ENCODE measurements at places on chromosomes 6 and 20.

- DNase-seq: no peak
Measured at GRCh38 chr20:50724851-50725723, 6.3 kb upstream of the PARD6B start.

DNA sequence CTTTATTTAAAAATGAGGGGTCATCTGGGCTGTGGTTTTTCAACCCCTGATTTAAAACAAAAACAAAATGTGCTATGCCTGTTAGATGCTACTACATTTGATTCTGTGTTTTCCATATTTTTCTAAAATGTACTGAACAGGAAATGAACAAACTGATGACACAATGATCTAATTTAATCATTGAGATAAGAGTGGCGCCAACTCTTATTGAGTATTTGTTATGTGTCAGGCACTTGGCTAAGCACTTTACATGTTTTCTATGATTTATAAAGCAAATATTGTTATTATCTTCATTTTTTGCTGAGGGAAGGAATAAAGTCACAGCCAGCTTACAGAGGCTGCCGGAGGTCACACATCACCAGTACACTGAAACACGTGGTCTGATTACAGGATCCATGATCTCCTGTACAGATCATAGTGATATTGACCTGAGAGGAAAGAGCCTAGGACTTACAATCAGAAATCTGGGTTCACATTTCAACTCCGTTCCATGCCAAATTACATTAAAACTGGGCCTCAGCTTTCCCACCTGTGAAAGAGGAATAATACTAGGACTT is 166.7 kb downstream of the ESR1 start:
- no peak for DNase-seq

GRCh38 chr6:44833248-44833647 is 445.7 kb downstream of the CDC5L start:
- DNase-seq: no peak

DNA sequence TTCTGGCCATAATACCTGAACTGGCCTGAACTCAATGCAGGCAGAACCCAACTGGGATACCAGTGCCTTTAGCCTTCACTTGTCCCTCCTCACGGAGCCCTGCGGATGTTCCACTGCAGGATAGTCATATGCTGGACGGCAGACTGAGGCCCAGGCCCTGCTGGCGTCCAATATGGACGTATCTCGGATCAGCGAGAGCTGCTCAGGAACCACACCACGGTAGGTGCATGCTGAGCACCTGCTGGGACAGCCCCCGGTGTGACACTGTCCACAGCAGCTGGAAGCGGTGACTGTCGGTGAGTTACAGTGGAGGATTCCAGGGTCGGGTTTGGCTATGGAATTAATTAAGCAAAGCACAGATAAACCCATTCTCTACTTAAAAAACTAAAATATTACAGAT is 48.7 kb downstream of the PSMG4 start:
- no peak for DNase-seq

- no peak for DNase-seq
Measured at GRCh38 chr6:45272626-45273025, 55.5 kb upstream of the RUNX2 start.

GRCh38 chr6:110421749-110422443 is 6.5 kb upstream of the DDO start:
- DNase-seq: no peak

GRCh38 chr6:66568271-66568670 is 861.2 kb upstream of the EYS start:
- DNase-seq: no peak

DNA sequence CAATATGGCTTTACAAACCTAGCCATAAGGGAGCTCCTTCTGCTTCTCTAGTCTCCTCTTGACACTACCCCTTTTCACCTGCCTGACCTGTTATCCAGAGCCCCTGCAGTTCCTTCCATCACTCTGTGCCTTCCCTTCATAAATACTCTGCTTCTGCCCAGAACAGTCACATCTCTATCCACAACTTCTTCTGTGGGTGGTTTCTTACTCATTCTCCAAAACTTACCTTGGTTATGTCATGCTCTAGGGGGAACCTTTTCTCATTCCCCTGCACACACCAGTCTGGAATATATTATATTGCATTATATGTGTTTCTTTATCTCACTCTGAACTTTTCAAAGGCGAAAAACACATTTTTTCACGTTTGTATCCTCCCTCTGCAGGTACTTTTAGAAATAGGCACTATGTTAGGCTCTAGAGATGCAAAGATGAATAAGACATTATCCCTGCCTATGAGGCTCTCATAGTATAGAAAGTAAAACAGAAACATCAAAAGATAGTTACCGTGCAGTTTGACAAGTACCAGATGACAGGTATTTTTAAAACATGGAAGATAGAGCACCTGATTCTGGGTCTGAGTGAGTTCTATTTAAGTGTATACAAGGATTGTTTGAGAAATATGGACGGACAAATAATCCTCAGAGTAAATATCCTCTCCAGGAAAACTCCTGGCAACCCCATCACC is 51.5 kb downstream of the AIG1 start:
- no peak for DNase-seq

DNA sequence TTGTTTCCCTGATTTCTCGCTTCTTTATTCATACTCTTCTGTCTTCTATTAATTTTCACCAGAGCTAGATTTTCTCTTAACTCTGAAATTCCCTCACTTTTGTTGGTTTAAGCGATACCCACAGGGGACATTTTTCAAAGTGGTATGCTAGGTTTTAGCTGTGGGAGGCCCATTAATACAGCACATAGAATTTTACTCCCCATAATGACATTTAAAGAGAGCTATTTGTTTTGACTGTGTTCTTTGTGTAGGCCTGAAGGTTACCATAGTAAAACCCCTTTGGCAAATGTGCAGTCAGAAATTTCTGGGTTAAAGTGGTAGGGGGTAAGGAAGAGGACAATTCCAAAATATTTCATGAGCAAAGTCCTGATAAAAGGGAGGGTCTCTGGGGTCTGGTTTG is 721.1 kb upstream of the CITED2 start:
- DNase-seq: no peak

GRCh38 chr6:82072121-82072521 is 175.4 kb downstream of the IBTK start:
- no peak for DNase-seq

DNA sequence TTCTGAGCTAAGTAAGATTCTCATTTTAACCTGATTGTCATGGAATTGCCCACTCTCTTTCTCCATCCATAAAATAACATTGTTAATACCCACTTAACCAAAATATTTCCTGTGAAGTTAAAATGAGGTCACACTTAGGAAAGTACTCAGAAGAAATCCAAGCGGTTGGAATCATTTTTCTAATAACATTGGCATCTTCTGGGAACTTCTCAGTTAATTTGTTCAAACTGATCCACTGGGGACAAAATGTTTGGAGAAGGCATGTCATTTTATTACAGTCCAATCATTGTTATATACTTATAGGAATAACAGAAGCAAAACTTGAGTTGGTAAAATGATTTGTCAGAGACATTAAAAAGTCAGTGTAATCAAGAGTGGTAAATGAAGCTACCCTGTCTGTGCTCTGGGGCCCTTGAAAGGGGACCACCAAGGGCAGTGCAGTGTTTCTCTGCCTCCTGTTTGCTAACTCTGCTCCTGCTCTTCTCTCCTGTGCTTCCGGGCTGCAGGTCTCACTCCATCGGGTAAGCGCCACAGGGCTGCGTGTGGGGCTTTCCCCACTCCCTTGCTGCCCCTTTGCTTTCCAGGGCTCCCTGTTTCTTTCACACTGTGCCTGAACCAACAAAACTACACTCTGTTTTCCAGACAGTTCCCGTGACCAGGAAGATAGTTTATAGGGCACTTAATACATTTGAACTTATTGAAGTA is 50.1 kb downstream of the HDDC2 start:
- DNase-seq: no peak
